ENCODE measurements at places on chromosomes 5 and 9. TPM values are rescaled to one million over a fixed set of nuclear protein-coding genes. Genes with fewer than 3 reads are reported as not detected.

MORN5 gene
- polyA plus RNA-seq, result not detected

DMRT3 gene
- polyA plus RNA-seq, result not detected

PCDHB2 gene
- not detected for polyA plus RNA-seq

MARCOL gene
- polyA plus RNA-seq, result not detected

GPR21 gene
- polyA plus RNA-seq, result 0.15 TPM

ADCY2 gene
- polyA plus RNA-seq, result 0.01 TPM

STPG3 gene
- polyA plus RNA-seq, result not detected

MCIDAS gene
- polyA plus RNA-seq, result 1.0 TPM

GLRA1 gene
- not detected for polyA plus RNA-seq

ACOT12 gene
- not detected for polyA plus RNA-seq

APC gene
- 10.9 TPM for polyA plus RNA-seq

PRDM9 gene
- 1.2 TPM for polyA plus RNA-seq

FAM151B gene
- 0.08 TPM for polyA plus RNA-seq

CNTFR gene
- not detected for polyA plus RNA-seq

TUSC1 gene
- not detected for polyA plus RNA-seq

TCOF1 gene
- 53.9 TPM for polyA plus RNA-seq

ADRB2 gene
- polyA plus RNA-seq, result 0.09 TPM

TEK gene
- 0.07 TPM for polyA plus RNA-seq

FCHO2 gene
- polyA plus RNA-seq, result 5.4 TPM

PCDHB16 gene
- not detected for polyA plus RNA-seq

GABRA6 gene
- polyA plus RNA-seq, result not detected

MED27 gene
- 28.2 TPM for polyA plus RNA-seq

ANKHD1 gene
- polyA plus RNA-seq, result 93.6 TPM

IL9 gene
- not detected for polyA plus RNA-seq

ZNG1C gene
- polyA plus RNA-seq, result 23.8 TPM

DRD1 gene
- polyA plus RNA-seq, result not detected
